Cardiac ventricle fibroblast (primary cell): ENCODE measurements at places on chromosomes 12 and 14. TPM values are rescaled to one million over a fixed set of nuclear protein-coding genes. Genes with fewer than 3 reads are reported as not detected.

Gene NKX2-1
- not detected in 2 replicates for total RNA-seq

Gene PTGDR
- total RNA-seq: 0.29 and 0.37 TPM in 2 replicates

Gene SLC17A8
- total RNA-seq: not detected in 2 replicates

Gene HOXC9
- not detected in 2 replicates for total RNA-seq

Gene OAS2
- total RNA-seq: 8.3 and 8.4 TPM in 2 replicates

Gene LMO3
- total RNA-seq: 33.0 and 34.1 TPM in 2 replicates

Gene ATF1
- 14.1 and 19.7 TPM in 2 replicates for total RNA-seq

Gene RPL10L
- not detected in 2 replicates for total RNA-seq

Gene CLEC6A
- total RNA-seq: not detected in 2 replicates

Gene TCP11L2
- 18.8 and 24.2 TPM in 2 replicates for total RNA-seq

Gene HSPB8
- total RNA-seq: 10.1 and 10.9 TPM in 2 replicates

Gene PPP1R3E
- 4.9 and 9.9 TPM in 2 replicates for total RNA-seq

Gene CSRP2
- total RNA-seq: 9.2 and 12.5 TPM in 2 replicates

Gene VASH1
- 10.1 and 14.4 TPM in 2 replicates for total RNA-seq

Gene AKAP6
- total RNA-seq: 0.05 and 1.00 TPM in 2 replicates

Gene PARP11
- 4.5 and 6.2 TPM in 2 replicates for total RNA-seq

Gene NINJ2
- 0.20 TPM in 1 of 2 replicates, not detected in the other for total RNA-seq

Gene GALNT6
- total RNA-seq: 1.4 and 4.8 TPM in 2 replicates

Gene TCL1B
- not detected in 2 replicates for total RNA-seq

Gene EPYC
- total RNA-seq: not detected in 2 replicates

Gene SMIM41
- not detected in 2 replicates for total RNA-seq

Gene CARMIL3
- not detected in 2 replicates for total RNA-seq

Gene CLEC1B
- not detected in 2 replicates for total RNA-seq
